ENCODE measurements at places on chromosomes 16 and 17.

- no peak for DNase-seq
Measured at GRCh38 chr16:27365142-27366089, 36.6 kb upstream of the IL21R start.

DNA sequence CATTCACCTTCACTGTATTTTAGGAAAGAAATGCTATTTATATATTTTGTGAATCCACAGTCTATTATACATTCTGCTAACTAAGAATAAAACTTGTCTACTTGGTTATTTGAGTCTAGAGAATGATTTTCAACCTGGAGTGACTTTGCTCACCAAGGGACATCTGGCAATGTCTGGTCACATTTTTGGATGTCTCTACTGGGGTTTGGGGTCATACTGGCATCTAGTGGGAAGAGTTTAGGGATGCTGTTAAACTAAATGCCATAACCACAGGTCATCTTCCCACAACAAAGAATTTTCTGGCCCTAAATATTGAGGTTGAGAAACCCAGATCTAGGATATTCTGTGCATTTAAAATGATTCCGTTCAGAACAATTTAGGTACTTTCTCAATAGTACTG lies 26.0 kb downstream of the KCNJ16 start:
- DNase-seq, result no peak

- no peak for DNase-seq
Measured at GRCh38 chr16:31508706-31509195, 560 bp upstream of the RUSF1 start.

GRCh38 chr17:37160944-37161343 lies 212.2 kb downstream of the AATF start:
- no peak for DNase-seq

DNA sequence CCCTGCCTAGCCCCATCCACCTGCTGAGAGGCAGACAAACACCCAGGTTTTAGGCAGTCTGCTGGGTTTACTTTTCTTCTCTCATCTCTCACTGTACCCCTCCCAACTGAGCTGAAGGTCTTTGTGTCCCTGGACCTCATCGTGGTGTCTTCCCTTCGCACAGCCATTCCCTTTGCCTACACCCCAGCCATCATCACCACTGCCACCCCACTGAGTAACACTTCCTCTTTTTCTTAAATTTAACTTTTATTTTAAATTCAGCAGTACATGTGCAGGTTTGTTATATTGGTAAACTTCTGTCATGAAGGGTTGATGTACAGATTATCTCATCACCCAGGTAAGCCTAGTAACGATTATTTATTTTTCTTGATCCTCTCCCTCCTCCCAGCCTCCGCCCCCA lies 188.3 kb upstream of the MON1B start:
- no peak for DNase-seq

DNA sequence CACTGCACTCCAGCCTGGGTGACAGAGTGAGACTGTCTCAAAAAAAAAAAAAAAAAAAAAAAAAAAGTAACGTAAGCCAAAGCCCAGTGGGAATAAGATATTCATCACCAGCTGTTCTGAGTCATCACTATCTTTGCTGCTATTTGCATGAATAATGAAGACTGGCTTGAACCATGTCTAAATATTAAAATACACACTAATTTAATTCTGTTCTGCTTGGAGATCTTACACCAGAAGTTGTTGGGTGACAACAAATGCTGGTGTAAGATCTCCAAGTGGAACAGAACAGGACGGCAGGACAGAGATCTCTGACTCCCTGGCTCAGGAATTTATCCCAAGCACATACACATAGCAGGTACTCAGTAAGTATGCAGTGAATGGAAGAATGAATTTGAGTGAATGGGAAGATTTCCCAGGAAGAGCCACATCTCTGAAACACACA lies 19.6 kb downstream of the DNAH17 start:
- DNase-seq, result no peak

DNA sequence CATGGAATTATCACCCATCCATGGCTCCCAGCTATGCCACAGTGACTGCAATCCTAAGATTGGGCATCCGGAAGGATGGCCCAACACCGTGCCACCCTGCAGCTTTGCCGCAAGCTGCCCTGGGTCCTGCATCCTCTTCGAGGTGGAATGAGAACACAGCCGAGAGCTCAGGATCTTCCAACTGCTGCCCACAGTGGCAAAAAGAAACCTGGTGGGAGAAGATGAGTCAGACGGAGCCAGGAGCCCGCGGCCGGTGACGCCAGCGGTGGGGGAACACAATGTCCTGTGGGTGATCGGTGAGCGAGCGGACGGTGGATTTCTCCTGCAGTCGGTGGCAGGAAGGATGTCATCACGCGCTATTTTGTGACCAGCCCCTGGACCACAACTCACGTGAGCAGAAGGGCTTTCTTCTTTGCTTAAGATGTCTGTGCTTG lies 20.1 kb downstream of the CD7 start:
- DNase-seq, result no peak

GRCh38 chr16:19662351-19662750 lies 55.7 kb downstream of the KNOP1 start:
- DNase-seq, result no peak

GRCh38 chr16:83308414-83308813 lies 499.4 kb upstream of the HSBP1 start:
- no peak for DNase-seq

DNA sequence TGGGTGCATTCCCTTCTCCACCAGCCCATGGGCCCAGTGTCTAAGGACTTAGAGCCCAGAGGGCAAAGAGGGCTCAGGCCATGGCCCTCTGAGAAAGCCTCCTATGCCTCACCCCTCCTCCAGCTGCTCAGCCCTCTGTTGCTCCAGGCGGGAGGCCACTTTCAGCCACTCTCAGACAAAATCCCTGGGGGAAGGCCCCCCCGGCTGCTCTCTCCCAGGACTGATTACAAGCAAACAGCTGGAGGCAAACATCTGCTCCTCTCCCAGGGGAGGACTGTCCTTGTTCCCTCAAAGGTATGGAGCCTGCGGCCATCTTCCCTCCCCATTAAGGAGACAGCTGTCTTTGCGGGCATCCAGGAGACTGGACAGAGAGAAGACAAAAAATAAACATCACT lies 54.9 kb upstream of the DLX4 start:
- DNase-seq, result no peak

DNA sequence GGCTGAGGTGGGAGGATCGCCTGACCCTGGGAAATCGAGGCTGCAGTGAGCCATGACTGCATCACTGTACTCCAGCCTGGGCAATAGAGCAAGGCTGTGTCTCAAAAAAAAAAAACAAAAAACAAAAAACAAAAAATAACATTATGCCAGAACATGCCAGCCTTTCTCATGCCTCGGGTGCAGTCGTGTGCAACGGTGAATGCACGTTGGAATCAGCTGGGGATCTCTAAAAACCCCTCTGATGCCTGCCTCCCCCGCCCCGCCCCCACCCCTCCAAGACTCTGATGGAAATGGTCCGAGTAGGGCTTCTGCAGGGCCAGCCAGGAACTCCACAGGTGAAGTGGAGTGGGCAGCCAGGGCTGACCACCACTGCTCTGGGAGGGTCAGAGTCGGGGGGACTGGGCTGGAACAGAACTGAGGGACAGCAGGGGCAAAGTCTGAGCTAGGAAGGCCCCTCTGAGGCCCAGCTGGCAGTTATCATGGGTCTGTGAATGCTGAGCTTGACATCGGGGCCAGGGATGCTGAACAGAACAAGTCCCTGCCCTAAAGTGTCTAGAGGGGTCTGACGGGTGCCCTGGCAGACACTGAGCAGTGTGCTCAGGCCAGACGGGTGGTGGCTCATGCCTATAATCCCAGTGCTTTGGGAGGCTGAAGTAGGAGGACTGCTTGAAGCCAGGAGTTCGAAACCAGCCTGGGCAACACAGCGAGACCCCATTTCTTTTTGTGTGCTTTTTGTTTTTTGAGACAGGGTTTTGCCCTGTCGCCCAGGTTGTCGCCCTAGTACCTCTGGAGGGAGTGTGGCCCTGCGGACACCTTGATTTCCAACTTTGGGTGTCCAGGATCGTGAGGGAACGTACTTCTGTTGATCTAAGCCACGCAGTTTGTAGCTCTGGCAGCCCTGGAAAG lies 193.4 kb upstream of the GSE1 start:
- no peak for DNase-seq

DNA sequence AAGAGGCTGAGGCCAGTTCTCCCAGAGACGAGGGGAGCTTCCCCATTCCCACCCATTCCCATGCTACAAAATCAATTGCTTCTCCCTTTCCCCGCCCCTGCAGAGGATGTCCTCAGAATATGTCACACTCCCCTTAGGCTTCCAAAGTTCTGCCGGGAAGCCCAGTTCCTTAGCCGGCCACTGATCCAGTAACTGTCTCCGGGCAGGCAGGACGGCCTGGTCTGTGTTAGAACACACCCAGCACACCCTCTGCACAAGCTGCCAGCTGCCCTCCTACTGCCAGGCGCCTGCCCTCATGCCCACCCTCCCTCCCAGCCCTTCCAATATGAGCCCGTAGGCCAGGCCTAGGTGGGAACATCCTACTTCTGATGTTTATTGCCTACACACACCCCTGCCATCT lies 31.1 kb downstream of the SGSM2 start:
- DNase-seq, result no peak

- no peak for DNase-seq
Measured at GRCh38 chr17:62870552-62870971, 62.4 kb upstream of the MARCHF10 start.

DNA sequence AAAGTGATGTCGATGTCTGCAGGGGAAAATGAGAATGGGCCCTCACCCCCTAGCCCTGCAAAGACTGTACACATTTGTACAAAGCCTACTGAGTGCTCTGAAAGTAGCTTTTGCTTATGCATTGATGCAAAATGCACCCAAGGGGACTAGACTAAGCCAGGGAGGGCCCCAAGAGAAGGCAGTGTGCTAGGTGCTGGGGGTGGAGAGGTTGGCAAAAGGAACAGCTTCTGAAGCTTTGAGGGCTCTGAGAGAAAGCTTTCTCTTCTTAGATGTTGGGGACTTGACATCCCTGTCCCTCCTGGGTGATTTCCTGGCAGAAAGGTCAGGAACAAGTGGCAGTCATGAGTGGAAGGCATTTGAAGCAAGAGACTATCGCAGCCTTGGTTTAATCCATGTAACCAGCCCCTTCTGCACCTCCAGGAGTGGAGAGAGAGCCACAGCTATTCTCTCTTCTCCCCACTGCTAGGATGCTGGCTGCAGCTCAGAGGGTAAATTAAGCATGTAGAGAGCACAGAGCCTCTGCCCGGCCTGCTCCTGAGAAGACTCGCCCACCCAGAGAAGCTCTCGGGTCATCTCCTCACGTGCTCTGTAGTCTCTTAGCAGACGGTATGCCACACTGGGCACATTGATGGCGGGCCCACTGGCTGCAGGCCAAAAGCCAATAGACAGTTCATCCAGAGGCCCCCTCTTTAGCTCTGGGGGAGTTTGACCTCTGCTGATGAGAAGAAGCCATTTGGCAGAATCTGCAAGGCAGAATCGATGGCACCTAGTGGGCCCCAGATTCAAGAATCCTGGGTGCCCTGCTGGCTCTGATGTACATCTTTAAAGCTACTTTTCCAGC lies 221.4 kb downstream of the MSI2 start:
- no peak for DNase-seq

All from NCI-H2081 treated with DMSO at 0.1 percent for 48 hours (cell line).